ENCODE measurements at places on chromosomes 2 and 18. TPM values are rescaled to one million over a fixed set of nuclear protein-coding genes. Genes with fewer than 3 reads are reported as not detected.

KYNU gene
- 4.8 TPM for total RNA-seq

RAMP1 gene
- total RNA-seq, result 105 TPM

TBR1 gene
- total RNA-seq, result not detected

ERICH2 gene
- not detected for total RNA-seq

C2orf80 gene
- total RNA-seq, result not detected

SERPINB13 gene
- not detected for total RNA-seq

ASPRV1 gene
- 6.0 TPM for total RNA-seq

HRH4 gene
- total RNA-seq, result not detected

PRSS56 gene
- total RNA-seq, result not detected

TWIST2 gene
- 111 TPM for total RNA-seq

OTOF gene
- total RNA-seq, result 0.22 TPM

SOX11 gene
- total RNA-seq, result not detected

Measured in tibial nerve (tissue), 4 donors.